ENCODE measurements at places on chromosomes 7 and 10. TPM values are rescaled to one million over a fixed set of nuclear protein-coding genes. Genes with fewer than 3 reads are reported as not detected.

- no peak for DNase-seq
These were observed 13.1 kb upstream of the IMPDH1 start for GRCh38 chr7:128422842-128423241.

DNA sequence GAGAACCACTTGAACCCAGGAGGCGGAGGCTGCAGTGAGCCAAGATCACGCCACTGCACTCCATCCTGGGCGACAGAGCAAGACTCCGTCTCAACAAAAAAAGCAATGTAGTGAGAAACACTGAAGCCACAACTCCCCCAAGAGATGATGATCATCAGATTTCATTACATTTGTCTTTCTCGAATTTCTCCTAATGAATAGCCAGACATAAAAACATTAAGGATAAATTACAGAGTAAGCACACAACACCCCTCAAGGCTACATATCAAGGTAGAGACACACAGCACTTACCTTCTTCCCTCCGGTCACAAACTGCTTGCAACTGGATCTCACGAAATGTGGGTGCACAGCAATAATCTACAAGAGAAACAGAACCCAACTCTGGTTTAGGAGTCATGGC is 91.5 kb downstream of the VPS41 start:
- DNase-seq, result no peak

DNA sequence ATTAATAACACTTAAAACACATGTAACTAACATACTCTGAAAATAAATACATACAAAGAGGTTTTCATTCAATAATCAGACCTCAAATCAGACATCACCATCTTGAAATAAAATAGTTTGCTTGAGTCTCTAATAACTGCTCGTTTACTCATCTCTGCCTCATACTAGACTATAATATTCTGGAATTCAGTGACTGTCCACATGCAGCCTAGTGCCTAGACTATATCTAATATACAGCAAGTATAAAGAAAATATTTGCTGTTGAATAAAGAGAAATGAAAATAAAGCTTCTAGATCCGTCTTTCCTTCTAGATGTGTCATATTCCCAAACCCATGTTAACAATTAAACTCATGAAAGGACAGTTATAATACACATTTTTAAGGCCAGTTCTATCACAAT is 236.3 kb upstream of the LRRN3 start:
- no peak for DNase-seq

DNA sequence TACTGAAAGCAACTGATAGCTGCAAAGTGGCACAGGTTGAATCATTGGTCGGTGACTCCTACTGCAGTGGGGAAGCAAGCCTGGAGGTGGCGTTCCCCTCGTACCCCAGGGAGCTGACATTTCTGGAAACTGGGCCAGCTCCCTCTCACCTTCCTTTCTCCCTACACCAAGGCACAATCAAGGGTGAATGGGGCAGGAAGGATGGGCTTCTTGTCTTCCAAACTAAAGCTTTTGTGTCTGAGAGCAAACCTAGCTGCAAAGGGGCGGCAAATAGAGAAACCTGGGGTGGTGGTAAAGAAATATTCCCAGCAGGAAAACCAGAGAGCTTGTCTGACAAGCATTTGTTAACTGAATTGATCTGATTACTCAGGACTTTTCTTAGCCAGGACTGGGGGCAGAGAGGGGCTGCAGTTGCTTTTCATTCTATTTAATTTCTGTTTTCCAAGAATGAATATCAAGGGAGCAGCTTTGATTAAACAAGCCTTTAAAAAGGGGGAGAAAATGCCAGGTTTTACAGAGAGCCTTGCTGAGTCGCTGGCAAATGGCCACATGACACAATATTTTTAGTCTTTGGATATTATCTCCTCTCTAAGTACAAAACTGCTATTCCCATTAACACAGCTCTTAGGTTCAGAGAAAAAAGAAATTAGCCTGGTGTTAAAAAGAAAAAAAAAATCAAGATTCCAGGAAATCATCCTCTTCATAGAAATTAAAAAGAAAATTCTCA is 27.8 kb downstream of the CDHR3 start:
- DNase-seq, result peak; percentile 29

DNA sequence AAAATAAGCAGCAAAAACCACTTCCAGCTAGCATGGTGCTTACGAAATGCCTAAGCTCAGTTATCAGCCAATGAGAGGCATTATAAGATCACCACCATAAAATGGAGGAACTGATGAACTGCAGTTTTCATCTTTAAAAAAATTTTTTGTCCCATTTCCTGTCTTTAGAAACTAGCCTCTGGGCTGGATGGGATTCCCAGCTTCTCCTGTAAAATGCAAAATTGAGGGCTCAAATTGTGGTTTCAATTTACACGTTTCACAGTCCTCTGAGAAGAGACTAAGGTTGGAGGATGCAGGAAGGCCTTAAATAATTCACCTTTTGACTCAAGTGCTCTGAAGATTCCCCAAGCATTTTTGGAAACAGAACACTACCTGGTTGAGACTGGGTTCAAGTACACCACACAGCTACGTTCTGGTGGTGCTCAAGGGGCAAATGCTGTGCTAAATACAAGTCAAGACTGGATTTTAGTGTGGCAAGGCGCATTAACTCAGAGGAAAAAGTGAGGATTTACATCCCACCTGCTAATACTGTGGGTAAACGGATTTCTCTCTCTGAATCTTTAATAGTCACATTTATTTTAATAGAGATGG is 951 bp downstream of the ZNF25 start:
- peak; percentile 73 for DNase-seq

The LIPN gene
- polyA plus RNA-seq, result not detected

All from muscle of back (tissue), 13 donors.